ENCODE measurements at places on chromosomes 5 and 9. TPM values are rescaled to one million over a fixed set of nuclear protein-coding genes. Genes with fewer than 3 reads are reported as not detected.
A peak's percentile ranks its signal among the peaks of the same experiment; 100 is the strongest.

The EFNA5 gene
- total RNA-seq, result not detected

The ZFP62 gene
- total RNA-seq, result 28.0 TPM

DNA sequence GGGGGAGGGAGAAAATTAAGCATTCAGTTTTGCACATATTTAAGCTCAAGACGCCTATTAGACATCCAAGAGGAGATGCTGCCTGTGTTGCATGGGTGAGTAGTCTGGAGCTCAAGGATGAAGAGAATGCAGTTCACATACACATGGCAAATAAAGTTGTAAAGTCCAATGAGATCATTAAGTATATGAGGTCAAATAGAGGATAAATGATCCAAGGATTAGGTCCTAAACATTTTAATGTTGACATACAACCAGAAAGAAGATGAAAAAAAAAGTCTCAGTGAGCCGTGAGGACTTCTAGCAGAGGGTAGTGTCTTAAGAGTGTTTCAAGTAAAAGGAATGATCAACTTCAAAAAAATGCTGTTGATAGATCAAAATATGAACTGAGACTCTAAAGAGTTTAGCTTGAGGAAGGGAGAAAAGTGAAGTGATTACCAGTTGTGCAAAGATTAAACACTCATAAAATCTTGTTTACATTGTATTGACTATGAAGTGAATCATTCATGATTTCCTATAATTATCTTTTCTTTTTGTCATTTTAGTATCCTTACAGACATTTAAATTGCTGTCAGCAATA is 251.8 kb downstream of the ZNF608 start:
- DNase-seq, result no peak

DNA sequence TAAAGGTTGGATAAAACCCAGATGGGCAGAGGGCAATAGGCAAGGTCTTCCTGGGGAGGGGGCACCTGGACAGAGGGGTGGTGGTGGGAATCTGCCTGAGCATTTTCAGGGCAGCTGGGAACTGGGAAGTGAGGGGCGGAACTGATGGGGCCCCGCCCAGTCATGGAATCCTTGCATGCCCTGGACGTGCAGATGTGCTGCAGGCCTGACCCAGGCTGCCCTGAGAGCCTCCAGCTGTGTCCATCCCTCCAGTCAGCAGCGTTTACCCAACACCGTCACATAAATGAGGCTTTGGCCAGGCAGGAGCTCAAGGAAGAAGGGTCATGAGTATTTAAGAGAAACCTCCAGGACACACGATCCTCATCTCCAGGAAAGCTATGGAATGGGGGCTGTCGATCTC is 70.3 kb downstream of the DAB2IP start:
- no peak for DNase-seq

The TTC23L gene
- not detected for total RNA-seq

- no peak for DNase-seq
Observed at GRCh38 chr5:120361941-120362340, 102.2 kb upstream of the PRR16 start.

The CCDC192 gene
- total RNA-seq, result not detected

The PCDHGA3 gene
- total RNA-seq, result 0.19 TPM

- DNase-seq, result no peak
Observed at GRCh38 chr5:64161420-64161819, 4.2 kb upstream of the RNF180 start.

GRCh38 chr9:69549310-69550202 is 122.6 kb downstream of the APBA1 start:
- DNase-seq, result peak; percentile 76

- DNase-seq, result no peak
Observed at GRCh38 chr5:93302711-93303110, 278.3 kb downstream of the NR2F1-AS1 start.

- no peak for DNase-seq
Observed at GRCh38 chr9:116941266-116941665, 254.2 kb downstream of the TRIM32 start.

The BARHL1 gene
- total RNA-seq, result not detected

GRCh38 chr9:130128251-130128650 is 44.0 kb upstream of the NCS1 start:
- DNase-seq, result peak; percentile 91

DNA sequence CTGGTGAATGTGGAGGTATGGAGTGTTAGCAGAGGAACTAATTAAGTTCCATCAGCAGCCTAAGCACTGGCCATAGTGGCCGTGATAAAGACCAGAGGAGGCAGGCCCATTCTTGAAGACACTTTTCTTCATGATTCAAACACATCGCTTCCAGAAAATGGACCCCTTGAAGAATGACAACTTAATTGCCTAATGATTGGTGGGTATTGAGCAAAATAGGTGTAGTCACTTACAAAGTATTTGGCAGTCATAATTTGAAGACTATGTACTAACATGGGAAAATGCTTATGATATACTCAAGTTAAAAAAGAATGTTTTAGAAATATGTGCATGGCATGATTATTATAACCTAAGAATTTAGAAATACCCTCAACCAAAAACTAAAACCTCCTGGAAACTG is 44.8 kb downstream of the MEGF10 start:
- DNase-seq, result no peak

DNA sequence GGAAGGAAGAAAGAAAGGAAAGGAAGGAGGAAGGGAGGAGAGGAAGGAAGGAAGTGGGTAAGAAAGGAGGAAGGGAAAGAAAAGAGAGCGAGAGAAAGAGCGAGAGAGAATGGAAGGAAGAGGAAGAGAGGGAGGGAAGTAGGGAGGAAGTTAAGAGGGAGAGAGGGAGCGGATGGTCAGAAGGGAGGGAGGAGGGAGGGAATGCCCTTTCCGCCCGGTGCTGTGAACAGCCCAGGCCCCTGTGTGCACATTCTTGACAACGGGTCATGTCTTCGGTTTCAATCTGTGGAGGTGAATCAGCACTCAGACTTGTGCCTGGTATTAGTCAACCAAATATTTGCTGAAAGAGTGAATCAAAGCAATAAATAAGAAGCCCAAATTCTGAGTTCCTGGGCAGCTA is 39.2 kb downstream of the PRUNE2 start:
- no peak for DNase-seq

DNA sequence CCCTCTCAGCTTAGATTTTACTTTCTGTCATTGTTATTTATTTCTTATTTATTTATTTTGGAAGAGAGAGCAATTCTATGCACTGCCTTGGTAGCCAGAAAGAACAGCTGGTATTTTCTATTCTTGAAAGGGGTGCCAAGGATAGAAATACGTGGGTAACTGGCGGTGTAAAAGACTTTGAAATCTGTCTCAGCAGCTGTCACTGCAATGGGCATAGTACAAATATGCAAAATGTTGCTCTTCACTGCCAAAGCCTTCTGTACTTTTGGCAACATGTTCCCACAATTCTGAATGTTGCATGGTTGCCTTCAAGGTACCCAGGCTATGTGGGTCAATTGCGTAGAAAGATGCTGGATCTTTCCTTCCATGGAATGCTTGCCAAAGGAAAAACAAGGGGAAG is 230.2 kb upstream of the EDIL3 start:
- DNase-seq, result no peak

The ZNF608 gene
- not detected for total RNA-seq

The SLC36A2 gene
- not detected for total RNA-seq

DNA sequence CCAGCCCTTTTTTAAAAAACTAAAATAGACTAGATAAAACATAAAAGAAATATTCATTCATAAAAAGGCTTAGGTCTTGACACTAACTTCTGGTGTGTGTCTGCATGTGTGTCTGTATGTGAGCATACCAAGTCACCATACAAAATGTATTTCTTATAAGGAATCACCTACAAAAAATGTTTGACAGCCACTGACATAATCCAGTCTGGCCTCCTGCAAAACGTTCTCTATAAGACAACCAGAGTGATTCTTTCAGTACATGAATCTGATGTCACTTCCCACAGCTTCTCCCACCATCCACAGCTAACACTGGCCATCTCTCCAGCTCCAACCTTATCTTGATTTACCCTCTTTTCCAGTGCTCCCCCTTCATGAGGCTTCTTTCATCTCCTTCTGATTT is 192.3 kb downstream of the TLE1 start:
- no peak for DNase-seq

DNA sequence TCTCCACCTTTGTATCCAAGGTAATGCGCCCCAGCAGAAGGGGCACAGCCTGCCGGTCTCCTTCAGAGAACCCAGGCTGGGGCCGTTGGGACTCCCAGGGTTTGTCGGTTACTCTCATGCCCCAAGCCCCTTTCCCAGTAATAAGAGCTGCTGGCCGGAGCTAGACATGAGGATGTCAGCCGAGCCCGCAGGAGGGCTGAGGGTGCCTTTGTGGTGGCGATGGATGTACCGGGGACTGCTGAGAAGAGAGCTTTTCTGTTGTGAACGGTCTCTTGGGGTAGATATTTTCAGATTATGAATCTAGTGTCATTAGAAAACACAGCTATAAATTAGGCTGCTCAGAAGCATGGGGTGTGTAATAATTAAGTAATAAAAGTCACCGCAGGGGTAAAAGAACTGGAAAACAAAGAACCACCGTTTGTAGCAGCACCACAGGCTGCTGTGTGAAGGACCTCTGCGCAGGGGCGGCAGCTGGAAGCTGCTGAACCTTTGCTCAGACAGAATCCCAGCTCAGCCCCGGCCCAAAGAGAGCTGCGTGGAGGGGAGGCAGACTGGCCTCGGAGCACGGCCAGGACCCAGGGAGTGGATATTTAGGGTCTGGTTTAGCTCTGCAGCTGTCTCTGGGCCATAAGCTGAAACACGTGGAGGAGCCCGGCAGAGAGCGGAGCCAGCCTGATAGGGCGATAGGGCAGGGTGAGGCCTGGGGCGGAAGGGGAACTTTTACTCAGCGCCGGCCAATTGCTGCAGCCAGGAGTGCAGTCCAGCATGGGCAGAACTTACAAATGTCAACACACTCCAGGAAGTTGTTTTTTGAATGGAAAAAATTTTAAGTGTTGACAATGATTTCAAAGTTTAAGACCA is 50.5 kb upstream of the BARHL1 start:
- no peak for DNase-seq

- no peak for DNase-seq
Observed at GRCh38 chr5:96094904-96095303, 133.3 kb upstream of the ELL2 start.

The SLC34A1 gene
- total RNA-seq, result not detected

The IL17B gene
- not detected for total RNA-seq

DNA sequence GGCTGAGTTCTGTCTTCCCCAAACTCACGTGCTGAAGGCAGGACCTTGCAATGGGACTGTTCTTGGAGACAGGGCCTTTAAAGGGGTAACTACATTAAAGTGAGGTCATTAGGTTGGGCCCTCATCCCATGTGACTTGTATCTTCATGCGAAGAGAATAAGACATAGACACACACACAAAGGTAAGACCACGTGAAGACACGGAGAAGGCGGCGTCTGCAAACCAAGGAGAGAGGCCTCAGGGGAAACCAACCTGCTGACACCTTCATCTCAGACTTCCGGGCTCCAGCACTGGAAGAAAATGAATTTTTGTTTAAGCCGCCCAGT is 50.7 kb upstream of the KCNMB1 start:
- DNase-seq, result no peak

The TMEM252 gene
- total RNA-seq, result not detected

DNA sequence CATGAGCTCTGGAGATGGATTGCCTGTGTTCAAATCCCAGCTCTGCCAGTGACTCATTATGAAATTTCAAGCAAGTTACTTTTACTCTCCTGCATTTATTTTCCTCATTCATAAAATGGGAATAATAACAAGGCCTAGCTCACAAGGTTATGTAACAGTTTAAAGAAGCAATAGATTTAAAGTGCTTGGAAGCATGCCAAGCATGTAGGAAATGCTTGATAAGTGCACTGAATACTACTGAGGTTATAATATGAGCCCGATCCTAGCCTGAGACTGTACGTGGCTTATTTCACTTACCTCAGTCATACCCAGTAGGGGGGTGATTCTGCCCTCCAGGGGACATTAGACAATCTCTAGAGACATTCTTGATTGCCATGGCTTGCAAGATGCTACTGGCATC is 734.1 kb upstream of the WWC1 start:
- no peak for DNase-seq

GRCh38 chr5:144691936-144692335 is 521.3 kb downstream of the KCTD16 start:
- DNase-seq, result no peak

DNA sequence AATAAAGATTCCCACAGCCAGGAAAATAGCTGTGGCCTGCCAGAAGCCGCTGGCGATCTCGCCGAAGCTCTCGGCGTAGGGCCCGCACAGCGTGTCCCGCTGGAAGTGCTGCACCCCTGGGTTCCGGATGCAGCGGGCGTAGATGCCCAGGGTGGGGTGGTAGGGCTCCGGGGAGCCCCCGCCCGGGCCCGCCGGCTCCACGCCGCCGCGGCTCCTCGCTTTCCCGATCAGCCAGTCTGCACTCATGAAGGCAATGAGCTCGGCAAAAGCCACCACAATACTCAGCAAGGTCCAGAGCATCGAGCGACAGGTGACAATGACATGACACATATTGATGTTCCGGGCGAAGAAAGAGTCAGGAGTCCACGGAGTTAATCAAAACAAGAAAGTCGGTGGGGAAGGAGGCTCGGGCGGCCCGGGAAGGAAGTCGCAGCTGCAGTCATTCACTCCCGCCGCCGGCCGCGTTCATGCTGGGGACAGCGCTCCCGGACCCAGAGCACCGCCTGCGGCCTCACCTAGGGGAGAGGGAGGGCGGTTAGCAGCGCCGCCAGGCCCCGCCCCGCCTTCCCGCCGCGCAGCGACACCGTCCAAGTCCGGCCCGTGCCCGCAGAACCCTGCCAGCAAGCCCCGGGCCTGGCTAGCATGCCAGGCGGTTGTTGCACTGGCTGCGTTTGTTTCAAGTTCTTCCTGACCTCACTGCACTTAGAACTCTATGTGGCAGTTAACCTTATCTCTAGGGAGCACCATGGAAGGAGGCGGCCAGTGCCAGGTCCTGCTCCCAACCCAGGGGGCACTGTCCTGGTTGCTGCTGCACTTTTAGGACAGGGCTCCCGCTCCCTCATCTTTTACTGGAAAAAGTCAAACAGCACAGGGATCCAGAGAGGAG is 138.4 kb downstream of the LHFPL2 start:
- peak; percentile 76 for DNase-seq

The CCL19 gene
- not detected for total RNA-seq

GRCh38 chr9:108756746-108757490 is 98.9 kb downstream of the ACTL7B start:
- DNase-seq, result no peak

- DNase-seq, result peak; percentile 73
Observed at GRCh38 chr5:16160706-16161105, 18.9 kb downstream of the MARCHF11 start.

DNA sequence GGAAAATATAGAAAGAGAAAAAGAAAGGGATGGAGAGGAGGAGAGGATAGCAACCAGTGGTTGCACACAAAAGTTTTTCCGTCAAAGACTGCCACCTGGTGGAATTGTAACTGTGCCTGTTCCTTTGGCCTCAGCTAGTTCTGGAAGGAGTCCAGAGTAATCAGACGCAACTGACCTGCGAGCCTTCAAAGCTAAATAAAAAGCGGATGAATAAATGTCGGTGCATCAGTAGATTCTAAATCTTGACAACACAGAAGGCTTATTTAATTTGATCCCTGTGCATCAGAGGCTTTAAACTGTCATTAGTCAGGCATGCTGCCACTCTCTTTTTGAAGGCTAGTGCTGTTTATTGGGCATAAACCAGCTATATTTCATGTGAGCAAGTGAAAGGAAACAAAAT is 132.9 kb upstream of the ACO1 start:
- peak; percentile 74 for DNase-seq

GRCh38 chr5:137218896-137219295 is 280.2 kb downstream of the SPOCK1 start:
- no peak for DNase-seq
